Activated CD8-positive, alpha-beta memory T cell treated with anti-CD3 and anti-CD28 coated beads for 48 hours (primary cell): ENCODE measurements at places on chromosomes 7 and 10.

DNA sequence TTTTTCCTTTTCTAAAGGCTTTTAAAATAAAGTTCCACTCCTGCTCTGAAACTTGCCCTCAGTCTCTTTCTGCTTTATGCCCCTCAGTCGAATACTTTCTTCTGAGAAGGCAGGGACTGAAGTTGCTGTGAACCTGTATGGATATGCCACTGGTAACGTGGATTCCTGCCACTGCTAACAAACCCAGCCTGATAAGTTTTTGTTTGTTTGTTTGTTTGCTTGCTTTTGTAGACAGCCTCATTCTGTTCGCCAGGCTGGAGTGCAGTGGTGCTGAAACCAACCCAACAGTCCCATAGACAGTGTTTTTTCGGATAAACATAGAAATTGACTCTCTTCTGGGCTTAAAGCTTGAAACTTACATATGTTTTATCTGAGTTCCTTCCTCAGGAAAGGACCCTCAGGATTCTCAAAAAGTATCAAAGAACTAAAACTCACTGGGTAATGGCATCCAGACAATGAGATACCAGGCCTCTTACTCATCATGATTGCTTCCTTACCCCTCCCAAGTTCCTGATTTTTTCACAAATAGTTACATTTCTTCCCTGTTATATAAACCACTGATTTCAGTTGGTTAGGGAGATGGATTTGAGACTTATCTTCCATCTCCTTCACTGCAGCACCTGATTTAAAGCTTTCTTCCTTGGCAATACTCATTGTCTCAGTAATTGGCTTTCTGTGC lies 273.6 kb downstream of the SDHAF3 start:
- DNase-seq = no peak

DNA sequence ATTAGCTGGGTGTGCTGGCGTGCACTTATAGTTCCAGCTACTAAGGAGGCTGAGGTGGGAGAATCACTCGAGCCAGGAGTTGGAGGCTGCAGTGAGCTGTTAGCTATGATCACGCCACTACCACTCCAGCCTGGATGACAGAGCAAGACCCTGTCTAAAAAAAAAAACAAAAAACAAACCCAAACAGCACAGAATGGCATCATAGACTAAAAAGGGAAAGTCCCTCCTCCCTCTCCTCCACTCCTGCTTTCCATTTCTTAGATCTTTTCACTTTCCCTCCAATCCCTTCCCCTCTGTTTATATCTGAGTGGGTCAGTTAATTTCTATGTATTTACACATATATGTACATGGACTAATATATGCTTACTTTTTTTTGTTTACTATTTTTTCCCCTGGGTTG lies 10.4 kb upstream of the PIP4K2A start:
- no peak for DNase-seq

- no peak for DNase-seq
Measured at GRCh38 chr10:127526161-127526560, 22.9 kb upstream of the NPS start.

DNA sequence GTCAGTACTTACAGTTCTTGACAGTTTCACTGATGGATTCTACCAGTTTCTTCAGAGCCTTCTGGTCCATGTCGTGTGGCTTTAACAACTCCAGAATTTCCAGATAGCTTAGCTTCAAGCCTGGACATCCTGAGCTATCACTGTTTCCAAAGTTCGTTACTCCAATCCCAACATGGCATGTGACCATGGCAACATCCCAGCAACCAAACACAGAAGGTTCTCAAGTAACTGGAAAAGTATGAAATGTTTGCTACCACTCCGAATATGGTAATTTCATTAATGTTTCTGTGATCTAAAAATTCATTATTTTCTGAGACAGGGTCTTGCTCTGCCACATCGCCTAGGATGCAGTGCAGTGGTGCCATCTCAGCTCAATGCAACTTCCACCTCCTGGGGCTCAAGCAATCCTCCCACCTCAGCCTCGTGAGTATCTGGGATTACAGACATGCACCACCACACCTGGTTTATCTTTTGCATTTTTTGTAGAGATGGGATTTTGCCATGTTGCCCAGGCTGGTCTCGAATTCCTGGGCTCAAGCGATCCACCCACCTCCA lies 29.3 kb downstream of the RBM48 start:
- DNase-seq = no peak

- DNase-seq = no peak
Measured at GRCh38 chr10:92757066-92757710, 67.4 kb downstream of the HHEX start.

DNA sequence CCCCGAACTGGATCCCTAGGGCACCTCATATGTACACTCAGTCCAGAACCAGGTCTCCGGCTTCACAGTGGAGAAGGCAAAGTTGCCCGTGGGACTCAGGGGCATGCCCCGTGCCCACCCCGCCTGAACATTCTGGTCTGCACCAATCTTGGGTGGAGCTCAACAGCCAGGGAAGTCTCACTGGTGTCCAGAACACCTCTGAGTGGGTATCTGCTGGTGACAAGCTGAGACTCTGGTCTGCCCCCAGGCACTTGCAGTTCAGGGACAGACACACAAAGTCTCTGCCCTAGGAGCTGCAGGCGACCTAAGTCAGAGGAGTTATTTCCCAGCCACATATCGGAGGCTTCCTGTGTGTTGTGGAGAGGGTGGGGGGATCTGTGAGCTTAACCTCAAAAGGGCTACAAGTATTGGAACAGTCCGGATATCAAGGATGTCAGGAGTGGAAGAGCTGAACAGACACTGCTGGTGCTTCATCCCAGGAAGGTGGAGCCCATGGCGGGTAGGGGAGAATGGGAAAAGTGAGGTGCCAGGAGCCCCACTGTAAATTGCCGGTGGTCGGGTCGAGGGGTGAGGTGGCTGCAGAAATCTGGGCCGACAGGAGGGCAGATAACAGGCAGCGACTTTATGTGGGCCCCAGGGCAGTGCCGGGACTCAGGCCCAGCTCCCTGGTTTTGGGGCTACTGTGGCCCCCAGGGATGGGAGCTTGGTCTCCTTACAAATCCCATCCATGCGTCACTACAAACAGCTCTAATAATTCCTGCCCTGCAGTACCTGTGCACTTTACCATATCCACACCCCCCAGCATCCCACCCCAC lies 8.6 kb upstream of the TLX1 start:
- DNase-seq = no peak

DNA sequence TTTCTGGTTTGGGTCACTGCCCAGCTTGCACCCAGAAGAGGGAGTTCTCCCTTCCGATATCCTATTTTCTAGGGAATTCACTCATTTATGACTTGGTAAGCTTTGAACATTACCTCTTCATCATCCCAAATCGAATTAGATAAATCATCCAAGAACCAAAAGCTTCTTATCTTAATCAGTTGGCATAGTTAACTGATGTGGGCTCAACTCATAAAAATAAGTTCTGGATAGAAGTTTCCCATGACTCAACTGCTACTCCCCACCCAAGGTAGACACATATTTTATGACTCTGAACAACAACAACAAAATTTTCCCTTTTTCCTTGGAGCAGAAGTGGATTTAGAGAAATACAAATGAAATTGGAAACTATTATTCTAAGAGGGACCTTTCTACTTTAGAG lies 102.9 kb upstream of the CCDC6 start:
- no peak for DNase-seq

DNA sequence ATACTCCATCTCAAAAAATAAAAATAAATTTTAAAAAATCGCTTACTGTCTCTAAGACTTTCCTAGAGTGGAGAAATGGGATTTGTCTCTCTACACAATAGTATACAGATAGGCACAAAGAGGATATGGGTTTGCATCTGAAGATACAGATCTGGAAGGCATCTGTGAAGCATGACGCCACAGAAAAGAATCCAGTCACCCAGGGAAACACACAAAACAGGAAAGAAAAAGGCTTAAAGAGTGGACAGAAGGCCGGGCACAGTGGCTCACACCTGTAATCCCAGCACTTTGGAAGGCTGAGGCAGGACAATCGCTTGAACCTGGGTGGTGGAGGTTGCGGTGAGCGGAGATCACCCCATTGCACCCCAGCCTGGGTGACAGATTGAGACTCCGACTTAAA lies 61.3 kb downstream of the SKIDA1 start:
- no peak for DNase-seq

GRCh38 chr7:142383841-142384492 lies 126.1 kb upstream of the PRSS58 start:
- no peak for DNase-seq

DNA sequence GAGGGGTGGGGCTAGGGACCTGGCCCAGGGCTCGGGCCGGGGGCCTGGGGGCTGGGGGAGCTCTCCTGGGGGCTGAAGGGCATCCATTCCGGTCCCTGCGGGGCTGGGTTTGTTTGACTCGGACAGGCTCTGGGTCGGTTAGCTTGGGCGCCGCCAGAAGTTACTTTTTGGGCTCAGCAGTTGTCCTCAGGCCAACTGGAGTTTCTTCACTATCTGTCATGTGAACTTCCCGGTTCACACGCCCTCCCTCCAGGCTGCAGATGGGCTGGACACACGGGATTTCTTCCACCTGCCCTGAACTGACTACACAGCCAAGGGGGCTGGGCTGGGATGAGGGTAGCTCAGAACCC lies 3.8 kb downstream of the SLC4A2 start:
- DNase-seq = no peak

GRCh38 chr7:131538071-131538812 lies 18.2 kb downstream of the PODXL start:
- no peak for DNase-seq

GRCh38 chr10:24556750-24557742 lies 166.6 kb downstream of the ARHGAP21 start:
- DNase-seq = no peak

GRCh38 chr7:100353685-100354330 lies 4.1 kb upstream of the PILRB start:
- DNase-seq = no peak

DNA sequence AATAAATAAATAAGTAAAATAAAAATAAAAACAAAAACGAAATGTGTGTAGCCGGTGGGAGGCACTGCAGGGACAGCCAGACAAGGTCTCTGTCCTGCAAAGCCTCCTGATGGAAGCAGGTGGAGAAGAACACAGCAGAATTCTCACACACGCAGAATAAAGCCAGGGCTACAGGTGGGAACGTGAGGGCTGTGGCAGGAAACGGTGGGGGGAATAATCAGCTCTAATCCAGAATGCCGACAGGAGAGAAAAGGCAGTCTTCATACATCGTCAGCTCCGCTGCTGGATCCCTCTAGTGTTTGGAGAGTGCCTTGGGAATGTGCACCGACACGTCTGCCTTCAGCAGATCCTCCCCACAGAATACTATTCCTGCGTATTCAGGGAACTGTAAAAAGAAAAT lies 6.8 kb upstream of the SNX8 start:
- no peak for DNase-seq

DNA sequence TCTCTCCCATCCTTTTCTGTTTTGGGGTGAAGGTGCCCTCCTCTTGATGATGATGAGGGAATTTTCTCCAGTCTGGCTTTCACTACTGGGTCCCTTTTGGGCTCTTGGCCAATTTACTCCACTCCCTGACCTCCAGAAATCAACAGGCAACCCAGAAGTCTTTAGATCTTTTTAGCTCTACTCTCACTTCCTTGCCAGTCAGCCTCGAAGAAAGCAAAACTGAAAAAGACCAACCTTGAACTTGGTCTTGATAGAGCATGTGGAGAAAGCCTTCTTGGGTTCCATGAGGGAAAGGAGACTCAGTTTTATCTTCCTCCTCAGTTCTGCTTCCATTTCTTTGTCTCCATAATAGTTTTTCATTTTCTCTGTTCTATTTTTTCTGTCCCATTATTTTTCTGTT lies 91.4 kb upstream of the NPVF start:
- no peak for DNase-seq

- DNase-seq = no peak
Measured at GRCh38 chr7:32299133-32299702, 191.0 kb downstream of the LSM5 start.

DNA sequence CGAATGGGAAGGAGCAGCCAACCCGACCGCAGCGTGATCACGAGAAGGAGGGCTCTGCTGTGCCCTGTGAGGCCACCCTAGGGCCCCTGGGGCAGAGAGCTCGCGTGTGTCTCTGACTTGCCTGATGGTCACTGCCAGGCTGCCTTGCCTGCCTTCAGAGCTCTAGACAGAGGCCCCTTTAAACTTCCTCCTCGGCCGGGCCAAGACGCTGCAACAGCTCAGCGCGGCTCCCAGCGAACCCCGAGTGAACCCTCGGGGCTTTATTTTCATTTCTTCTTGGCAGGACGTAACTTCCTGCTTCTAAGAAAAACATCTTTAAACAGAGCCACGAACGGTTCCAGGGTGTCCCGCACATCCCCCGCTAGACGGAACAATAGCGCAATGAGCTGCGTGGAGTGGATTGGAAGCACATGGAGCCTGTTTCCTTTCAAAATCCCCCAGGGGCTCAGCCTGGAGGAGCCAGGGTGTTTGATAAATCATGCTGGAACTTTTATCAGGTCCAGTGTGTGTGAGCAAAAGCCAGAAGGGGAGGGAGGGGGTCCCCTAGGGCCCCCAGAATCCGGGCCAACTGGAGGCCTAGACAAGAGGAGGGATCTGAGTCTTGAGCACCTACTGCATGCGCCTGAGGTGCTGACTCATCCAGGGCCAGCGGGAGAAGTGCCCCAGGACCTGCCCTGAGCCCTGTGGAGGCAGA lies 134.1 kb upstream of the GDF10 start:
- DNase-seq = no peak

DNA sequence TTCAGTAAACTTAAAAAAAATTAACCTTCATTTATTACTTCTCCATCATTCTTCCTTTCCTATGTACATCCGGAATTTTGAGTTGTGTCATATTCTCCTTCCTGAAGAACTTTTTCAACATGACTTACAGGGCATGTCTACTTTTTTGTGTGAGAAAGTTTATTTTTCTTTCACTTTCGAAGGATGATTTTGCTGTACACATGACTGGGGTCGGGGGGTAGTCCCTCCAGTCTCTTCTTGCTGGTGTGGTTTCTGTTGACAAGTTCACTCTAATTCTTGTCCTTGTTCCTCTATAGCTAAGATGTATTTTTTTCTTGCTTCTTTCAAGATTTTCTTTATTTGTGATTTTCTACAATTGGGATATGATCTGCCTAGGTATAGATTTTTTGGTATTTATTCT lies 55.8 kb downstream of the INPP5A start:
- no peak for DNase-seq

- DNase-seq = no peak
Measured at GRCh38 chr10:120600871-120601649, 144.0 kb downstream of the PLPP4 start.

DNA sequence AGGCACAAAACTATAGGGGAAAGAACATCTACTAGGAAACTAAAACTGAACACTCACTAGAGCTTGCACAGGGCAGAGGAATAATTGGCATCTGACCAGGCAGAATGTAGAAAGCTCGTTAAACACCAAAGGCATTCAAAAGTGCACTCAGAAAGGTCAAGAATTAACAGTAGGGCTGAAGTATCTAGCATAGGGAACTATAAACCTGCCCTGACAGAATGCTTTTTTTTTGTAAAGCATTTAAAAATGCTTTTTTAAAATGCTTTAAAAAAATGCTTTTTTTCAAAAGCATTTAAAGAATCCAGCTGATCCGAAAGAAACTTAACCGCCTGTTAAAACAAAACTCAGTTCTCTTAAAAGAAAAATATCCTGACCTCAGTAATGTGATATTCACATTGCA lies 74.6 kb upstream of the EGFR start:
- DNase-seq = no peak

- no peak for DNase-seq
Measured at GRCh38 chr7:76280408-76280807, 22.1 kb upstream of the HSPB1 start.
